Stimulated activated CD4-positive, alpha-beta T cell treated with anti-CD3 and anti-CD28 coated beads, Interleukin-15, amount 100 ng/mL, for 1 hour (primary cell): ENCODE measurements at places on chromosomes 4 and X.

DNA sequence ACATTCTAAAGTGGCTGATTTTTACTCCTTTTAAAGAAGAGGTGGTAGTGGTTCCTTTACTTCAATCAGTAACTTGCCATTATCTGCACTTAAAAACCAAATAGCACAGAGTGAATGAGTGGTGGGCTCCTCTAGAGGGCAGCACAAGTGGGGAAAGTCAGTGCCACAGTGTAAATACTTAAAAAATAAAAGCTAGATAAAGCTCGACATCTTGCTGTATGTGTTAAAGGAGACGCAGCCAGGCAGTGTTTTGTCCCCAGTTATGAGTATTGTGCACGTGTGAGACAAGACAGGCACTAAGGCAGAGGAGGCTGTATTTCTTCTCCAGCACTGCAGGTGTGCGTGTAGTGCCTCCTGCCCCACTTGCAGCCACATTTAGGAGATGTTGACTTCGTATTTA, 24.6 kb downstream of the NAP1L5 start:
- DNase-seq = no peak

DNA sequence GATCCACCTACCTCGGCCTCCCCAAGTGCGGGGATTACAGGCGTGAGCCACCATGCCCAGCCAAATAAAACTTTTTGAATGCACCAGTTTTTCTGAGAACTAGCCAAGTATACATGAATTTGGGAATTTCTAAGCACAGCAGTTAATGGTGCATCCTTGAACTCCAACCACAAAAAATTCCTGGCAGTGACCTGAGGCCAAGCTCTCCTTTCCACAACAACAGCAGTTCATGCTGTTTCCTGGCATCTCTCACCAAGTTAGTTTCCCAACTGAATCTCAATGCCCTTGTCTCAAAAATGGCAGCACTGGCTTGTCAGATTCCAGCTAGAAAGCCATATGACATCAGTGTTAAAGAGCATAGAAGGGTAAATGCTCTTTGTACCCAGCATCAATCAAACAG, 15.9 kb upstream of the XKRX start:
- DNase-seq = no peak

DNA sequence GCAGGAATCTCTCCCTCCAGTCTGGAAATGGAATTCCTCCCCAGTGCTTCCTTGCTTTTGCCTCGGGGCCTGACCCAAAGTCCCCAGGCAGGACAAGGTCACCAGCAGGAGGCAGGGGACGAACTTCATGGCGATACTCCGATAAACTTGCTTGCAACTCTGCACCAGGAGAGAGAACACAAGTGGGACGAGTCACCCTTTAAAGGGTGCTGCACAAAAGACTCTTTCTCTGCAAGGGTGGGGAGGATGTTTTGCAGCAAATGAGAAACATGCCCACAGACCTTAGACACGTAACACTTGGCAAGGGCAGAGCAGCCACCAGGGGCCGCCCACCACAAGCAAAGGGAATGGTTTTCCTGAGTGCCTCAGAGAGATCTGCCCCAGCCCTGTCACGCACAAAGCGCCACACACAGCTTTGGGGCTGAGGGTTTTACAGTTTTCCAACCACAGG, at the start of gene FGFBP2:
Gene FGFBP2, minus strand, starts transcription at position 175 of the 451 bp plus-strand sequence. Its CDS starts 46 bp downstream, at position 129.
- no peak for DNase-seq

GRCh38 chr4:79864500-79865200, 208.4 kb downstream of the ANTXR2 start:
- no peak for DNase-seq

GRCh38 chrX:97751735-97752134, 868.0 kb downstream of the RPA4 start:
- DNase-seq = no peak

DNA sequence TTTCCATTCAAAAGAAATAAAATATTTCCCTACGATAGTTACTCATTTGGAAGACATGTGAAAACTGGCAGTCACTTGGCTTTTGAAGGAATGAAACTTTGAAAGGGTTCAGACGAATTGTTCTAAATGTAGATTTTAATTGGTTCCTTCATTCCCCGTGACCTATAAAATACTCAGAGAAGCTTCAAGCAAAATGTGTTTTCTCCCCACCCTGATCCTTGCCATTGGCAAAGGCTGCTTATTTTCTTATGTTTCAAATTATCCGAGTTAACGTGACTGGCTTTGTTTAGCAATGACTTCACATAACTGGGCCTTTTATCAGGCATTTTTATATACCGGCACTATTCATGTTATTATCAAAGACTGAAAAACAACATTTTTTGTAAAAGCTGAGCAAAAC, 204.1 kb upstream of the NEIL3 start:
- DNase-seq = no peak

GRCh38 chr4:88613417-88613875, 21.2 kb downstream of the HERC3 start:
- no peak for DNase-seq

DNA sequence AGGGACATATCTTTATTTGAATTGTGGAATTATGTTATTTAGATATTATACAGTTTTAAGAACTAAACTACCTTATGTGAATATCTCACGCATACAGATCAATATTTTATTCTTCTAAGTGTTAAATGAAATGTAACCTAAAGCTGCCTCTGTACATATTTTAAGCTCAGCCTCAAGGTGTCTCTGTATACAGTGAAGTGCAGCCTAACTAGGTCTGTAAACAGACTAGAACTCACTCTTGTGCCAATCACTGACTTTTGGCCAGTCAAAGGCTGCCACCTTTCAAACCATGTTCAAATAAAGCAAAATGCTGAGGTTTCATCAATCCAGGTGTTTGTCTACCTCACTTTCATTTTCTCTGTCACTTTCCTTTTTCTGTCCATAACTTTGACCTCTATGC, 1074.5 kb upstream of the PRKX start:
- no peak for DNase-seq

DNA sequence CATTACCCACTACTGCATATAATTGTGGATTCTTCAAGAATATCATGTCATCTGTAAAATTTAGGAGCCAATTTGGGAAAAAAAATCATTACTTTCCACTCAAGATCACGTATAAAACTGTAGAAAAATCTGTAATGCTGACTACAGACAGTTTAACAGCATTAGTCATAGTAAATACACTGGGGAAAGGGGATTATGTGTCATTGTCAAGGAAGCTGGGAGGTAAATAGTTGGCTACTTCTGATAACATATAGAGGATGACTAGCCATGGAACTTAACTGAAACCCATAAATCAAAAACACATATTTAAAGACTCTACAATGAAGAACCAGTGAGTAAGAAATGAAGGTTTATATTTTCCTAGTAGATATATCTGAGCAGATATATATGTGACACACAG, 1666.4 kb upstream of the IGFBP7 start:
- DNase-seq = no peak

DNA sequence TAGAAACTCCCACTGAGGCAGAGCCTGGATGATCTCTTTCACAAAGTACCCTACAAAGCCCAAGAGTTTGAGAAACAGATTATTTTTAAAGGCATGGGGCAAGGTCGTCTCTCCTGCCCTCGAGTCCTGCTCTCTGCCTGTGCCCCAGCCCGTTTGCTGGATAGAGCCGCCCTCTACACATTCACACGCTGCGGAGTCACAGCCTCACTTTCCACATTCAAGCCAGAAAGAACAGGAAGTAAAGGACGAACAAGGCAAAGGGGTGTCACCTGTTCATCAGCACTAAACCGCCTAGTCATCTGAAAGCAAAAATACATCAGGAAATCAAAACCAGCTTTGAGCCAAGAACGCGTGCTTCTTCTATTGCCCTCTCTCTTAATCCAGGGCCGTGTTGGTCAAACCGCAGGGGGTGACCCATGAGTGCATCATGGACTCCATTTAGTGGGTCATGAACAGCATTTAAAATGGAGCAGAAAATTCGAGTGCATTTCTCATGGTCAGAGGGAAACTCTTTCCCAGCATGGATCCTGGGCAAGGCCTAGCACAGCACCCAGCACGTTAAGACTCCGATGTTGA, 83.4 kb downstream of the PHKA2 start:
- no peak for DNase-seq

DNA sequence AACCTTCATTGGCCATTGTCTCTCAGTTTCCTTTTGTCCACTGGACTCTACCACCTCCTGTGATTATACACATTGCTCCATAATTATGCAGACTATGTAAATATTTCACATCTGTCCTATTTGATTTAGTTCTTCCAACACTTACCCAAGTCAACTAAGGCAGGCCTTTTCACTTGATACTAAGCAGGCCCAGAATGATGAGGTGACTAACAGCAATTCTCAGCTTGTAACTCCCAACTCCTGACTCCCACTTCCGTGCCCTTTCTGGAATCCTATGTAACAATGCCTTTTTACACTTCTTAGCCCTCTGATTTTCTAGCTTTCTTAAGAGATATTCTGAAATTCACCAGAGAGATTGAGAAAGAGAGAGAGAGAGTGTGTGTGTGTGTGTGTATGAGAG, 6.6 kb downstream of the PAK3 start:
- DNase-seq = no peak

- no peak for DNase-seq
Observed at GRCh38 chr4:72448231-72448630, 120.8 kb downstream of the ADAMTS3 start.

DNA sequence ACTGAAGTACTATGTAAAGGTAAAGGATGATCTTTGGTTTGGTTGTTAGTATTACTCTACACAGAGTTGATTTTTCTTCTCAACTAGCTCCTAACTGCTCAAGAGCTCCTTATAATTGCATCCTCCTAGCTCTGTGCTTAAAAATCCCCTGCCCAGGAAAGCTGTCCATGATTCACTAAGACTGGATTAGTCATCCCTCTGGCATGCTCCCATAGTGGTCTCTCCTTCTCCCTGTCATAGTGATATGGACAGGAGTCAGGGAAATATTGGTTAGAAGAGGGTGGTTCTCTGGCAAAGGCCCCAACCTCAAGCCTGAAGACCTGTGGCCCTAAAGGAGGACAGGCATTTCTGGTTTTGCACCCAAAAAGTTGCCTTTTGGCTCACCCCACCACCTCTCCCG, 242.3 kb upstream of the KCNIP4 start:
- DNase-seq = no peak

DNA sequence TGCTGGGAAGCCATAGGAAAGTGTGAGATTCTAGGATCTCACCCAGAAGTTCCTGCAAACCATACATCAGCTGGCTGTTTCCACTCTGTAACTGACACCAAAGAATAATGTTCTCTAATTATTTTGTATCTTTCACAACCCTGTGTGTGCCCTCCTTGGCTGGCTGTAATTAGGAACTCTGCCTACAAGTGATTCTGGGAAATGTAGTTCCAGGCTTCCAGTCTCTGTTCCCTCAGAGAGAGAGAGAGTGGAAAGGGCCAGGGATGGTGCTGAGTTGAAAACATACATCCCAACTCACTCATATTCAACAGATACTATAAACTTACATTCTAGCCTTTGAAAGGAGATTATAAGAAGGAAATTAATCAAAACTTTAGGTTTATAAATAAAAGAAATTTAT, 57.5 kb upstream of the C1QTNF7 start:
- DNase-seq = no peak

- DNase-seq = no peak
Observed at GRCh38 chr4:73998040-73999011, at the start of gene CXCL5. TSS of gene CXCL5 (minus strand) at chr4:73998677. CDS start at chr4:73998581, 96 bp downstream.
